Cardiac muscle cell (in vitro differentiated cells and primary cell): ENCODE measurements at places on chromosomes 6 and 20. TPM values are rescaled to one million over a fixed set of nuclear protein-coding genes. Genes with fewer than 3 reads are reported as not detected.

The LGSN gene
- total RNA-seq: not detected in 2 replicates

The DYNLT1 gene
- 86.5 and 102 TPM in 2 replicates for total RNA-seq

The MRAP2 gene
- total RNA-seq: 8.7 and 14.6 TPM in 2 replicates

The COL9A3 gene
- 7.9 and 10.3 TPM in 2 replicates for total RNA-seq

The RIPPLY2 gene
- total RNA-seq: 0.35 and 0.45 TPM in 2 replicates

The ULBP2 gene
- not detected in 2 replicates for total RNA-seq

The EGFL8 gene
- total RNA-seq: 10.2 and 18.7 TPM in 2 replicates

The EBF4 gene
- 14.8 and 24.2 TPM in 2 replicates for total RNA-seq

The CTCFL gene
- total RNA-seq: 0.09 TPM in 1 of 2 replicates, not detected in the other

The SLC52A3 gene
- 0.12 TPM in 1 of 2 replicates, not detected in the other for total RNA-seq

The SLC35D3 gene
- total RNA-seq: 0.74 and 2.4 TPM in 2 replicates

The SLC17A3 gene
- not detected in 2 replicates for total RNA-seq

The PPP1R16B gene
- 0.07 and 0.15 TPM in 2 replicates for total RNA-seq
